ENCODE measurements at places on chromosomes 11 and 22.

- DNase-seq, result no peak
Observed at GRCh38 chr11:110123003-110123402, 29.8 kb downstream of the ZC3H12C start.

DNA sequence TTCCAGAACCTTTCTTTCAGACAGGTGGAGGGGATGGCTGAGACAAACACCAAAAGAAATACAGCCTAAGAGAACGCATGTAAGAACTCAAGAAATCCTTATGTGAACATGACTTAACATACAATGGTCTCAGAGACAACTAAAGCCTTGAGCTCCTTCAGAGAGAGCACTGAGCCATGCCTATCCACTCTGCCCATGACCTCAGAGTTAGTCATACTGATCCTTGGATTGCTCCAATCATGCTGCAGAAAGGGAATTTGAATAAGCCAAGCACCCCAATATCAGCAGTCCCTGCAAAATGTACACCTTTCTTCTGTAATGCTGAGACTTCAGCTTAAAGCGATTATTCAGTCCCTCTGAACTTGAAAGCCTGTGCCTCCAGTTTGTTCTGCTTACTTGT, 43.2 kb upstream of the CHKA start:
- no peak for DNase-seq

DNA sequence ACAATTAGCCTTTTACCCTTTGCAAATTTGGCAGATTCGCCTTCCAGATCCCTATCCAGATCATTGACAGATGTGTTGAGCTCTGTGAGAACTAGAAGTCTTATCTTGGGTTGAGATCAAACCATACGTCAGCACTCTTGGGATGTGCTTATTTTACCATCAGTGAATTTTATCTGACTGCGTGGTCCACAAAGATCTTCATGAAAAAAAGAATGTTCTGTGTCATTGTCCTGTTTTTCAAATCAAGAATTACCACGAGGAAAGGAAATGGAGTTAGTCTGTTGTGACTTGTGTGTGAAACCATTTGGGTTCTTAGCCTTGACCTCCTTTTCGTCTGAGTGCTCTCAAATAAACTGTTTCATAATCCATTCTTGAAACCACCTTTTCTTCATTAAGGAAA, 86.2 kb upstream of the SORL1-AS1 start:
- DNase-seq, result no peak

DNA sequence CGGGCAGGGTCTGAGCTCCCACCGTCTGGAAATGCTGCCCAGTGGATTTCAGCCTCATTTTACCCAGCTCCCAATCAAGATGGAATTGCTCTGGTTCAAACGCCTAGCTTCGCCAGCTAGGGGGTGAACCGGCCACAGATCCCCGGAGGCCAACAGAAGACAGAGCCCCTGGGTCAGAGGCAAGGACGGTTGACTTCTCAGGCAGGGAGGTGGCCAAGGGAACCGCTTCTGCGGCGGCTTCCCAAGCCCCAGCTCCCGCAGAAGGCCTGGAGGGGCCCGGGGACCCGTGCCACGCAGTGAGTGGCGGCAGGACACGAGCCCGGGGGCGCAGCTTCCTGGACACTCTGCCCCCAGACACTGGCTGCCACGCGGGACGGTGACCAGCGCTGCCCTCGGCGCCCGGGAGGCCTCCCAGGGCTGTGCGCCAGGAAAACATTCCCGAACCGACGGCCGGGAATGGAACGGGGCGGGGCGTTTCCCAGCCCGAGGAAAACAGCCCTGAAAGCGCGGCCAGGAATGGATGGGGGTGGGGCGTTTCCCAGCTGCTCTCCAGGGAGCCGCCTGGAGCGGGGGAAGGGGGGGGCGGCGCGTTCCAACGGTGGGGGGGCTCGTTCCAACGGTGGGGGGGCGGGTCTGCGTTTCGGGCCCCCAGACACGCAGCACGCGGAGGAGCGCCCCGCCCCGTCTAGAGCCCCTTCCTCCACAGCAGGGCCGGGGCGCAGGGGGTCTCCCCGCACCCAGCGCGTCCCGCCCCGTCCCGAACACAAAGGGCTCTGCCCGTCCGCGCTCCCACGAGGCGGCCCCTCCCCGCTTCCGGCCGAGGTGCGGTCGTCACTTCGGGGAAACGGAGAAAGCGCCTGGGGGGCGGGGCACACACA, 13.5 kb upstream of the B4GALNT4 start:
- peak; percentile 97 for DNase-seq

- DNase-seq, result no peak
Observed at GRCh38 chr11:15106201-15106965, 8.3 kb upstream of the INSC start.

GRCh38 chr22:25636323-25636722, 71.8 kb downstream of the GRK3 start:
- no peak for DNase-seq

- peak; percentile 84 for DNase-seq
Observed at GRCh38 chr22:45413368-45414211, at the start of the genes RIBC2 and SMC1B. Gene RIBC2 (plus strand): TSS chr22:45413693. CDS start chr22:45413887, 194 bp downstream. Gene SMC1B (minus strand): TSS chr22:45413599. CDS start chr22:45413567, 32 bp downstream.

- DNase-seq, result no peak
Observed at GRCh38 chr22:24059121-24059520, 48.0 kb downstream of the CABIN1 start.

DNA sequence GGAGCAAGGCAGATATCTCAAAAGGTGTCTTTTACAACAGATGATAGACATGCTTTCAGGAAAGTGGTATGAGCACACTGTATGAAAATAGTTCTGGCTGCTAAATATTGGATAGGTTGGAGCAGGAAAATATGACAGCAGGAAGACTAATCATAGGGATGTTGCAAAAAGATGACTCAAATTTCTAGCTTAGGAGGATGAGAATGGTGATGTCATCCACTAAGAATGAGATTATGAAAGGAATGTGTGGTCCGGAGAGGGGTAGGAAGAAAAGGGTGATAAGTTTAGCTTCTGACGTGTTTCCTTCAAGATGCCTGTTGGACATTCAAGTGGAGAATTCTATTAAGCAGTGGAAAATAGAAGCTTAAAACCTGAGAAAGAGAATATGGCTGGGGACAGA, 46.4 kb downstream of the RCN1 start:
- DNase-seq, result no peak

DNA sequence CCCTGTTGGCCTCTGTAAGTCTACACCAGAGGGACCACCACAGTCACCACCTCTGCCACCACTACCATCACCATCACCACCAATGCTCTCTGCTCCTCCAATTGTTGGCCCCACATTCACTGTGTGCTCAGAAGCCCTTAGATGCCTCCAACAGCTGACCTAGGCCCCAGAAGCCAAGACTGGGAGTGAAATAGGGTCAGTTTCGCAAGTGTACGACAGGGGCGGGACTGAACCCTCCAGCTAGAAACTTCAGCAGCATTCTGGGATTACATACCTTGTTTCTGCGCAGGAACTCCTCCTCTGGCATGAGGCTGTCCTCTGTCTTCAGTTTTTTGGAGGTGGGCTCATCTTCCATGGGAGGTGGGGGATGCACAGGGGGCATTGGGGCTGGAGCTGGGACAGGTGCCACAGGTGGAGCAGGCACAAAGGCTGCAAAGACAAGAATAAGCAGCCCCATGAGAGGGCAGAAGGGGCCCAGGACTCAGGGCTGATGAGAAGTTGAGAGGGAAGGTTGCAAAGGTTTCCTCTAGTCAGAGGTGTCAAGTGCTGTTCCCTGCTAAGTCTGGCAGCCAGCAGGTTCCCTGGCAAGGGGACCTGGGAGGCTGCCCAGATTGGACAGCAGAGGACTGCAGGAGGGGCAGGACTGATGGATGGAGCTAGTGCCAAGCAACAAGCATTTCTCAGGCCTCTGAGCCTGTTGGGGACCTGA, 10.2 kb upstream of the TBC1D10A start:
- DNase-seq, result no peak

DNA sequence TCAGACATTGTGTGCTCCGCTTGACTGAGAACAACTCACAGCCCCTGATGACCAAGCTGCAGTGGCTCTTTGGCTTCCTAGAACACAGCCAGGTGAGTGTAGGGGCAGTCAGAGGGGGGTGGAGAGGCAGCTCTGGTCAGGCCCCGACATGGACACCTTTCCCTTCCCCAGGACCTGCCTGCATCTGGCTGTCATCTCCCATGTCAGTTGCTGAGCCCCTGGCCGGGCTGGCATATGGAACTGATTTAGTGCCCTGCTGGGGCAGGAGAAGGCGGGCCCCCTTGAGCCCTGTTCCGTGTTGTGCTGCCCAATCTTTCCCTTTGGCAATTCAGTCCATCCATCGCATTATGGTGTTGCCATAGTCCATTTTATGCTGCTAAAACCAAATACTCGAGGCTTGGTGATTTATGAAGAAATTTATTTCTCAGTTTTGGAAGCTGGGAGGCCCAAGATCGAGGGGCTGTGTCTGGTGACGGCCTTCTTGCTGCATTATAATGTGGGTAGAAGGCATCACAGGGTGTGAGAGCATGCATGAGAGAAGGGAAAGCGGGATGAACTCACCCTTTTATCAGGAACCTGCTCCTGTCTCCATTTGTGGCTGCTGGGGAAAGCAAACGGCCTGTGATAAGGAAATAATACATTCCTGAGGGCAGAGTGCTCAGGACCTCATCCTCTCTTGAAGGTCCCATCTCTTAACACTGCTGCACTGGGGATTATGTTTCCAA, 19.0 kb downstream of the USP35 start:
- DNase-seq, result no peak

GRCh38 chr22:17920992-17921650, 103.2 kb downstream of the MICAL3 start:
- DNase-seq, result no peak

GRCh38 chr11:78066471-78066870, 2.8 kb downstream of the THRSP start:
- no peak for DNase-seq

DNA sequence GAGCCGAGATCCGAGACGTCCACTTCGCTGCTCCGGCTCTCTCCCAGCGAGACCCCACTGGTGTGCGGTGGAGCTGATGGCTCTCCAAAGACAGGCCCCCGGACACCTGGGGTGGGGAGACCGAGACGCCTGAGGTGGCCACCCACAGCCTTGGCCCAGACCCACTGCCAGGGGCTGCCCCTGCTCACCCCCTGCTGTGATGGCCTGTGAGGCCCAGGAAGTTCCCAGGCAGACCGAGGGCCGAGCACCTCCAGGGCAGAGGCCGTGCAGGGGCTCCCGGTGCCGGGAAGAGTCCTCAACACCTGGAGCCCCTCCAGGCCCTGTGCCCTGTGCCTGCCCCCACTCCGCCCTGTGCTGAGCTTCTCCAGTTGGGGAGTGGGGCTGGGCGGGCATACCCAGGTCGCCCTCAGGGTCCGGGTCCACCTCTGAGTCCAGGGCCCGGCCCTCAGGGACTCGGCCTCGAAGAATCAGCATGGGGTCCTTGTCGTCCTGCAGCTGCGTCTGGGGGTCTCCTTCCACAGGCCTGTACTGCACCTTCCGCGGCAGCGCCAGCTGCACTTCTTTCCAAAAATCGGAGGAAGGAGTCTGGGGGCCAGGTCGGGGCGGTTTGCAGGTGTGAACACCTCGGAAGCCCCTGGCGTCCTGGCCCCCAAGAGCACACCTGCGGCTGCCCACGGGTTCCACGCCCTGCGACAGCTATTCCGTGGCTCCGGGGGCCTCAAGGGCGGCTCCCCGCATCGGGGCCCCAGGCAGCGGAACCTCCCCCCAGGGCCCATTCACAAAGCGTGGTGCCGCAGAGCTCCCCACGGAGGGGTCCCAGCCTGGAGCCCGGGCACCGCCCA, 8.6 kb downstream of the SIGIRR start:
- peak; percentile 69 for DNase-seq

DNA sequence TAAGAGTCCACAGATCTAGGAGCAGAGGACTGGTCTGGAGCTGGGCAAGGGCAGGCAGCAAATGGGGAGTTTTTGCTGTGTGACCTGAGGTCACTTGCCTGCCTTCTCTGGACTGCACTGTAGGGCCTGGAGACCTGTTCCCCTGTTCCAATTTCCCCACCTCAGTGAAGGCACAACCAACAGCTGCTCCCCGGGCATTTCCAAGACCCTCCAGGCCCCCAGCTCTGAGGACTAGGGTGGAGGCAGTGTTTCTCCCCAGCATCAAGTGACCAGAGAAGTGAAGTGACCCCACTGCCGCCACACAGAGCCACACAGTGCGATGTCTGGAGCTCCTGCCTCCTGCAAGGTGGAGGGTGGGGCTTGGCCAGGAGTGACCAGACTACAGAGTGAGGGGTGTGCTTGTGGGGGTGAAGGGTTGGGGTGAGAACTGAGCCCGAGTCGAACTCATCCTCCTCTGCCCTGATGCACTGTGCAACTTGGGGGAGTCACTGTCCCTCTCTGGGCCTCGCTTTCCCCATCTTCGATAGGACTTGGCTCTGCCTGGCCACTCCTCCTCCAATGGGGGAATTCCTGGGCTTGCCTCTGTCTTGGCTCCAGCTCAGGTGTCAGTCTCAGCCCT, 21.6 kb downstream of the P2RY2 start:
- DNase-seq, result no peak

DNA sequence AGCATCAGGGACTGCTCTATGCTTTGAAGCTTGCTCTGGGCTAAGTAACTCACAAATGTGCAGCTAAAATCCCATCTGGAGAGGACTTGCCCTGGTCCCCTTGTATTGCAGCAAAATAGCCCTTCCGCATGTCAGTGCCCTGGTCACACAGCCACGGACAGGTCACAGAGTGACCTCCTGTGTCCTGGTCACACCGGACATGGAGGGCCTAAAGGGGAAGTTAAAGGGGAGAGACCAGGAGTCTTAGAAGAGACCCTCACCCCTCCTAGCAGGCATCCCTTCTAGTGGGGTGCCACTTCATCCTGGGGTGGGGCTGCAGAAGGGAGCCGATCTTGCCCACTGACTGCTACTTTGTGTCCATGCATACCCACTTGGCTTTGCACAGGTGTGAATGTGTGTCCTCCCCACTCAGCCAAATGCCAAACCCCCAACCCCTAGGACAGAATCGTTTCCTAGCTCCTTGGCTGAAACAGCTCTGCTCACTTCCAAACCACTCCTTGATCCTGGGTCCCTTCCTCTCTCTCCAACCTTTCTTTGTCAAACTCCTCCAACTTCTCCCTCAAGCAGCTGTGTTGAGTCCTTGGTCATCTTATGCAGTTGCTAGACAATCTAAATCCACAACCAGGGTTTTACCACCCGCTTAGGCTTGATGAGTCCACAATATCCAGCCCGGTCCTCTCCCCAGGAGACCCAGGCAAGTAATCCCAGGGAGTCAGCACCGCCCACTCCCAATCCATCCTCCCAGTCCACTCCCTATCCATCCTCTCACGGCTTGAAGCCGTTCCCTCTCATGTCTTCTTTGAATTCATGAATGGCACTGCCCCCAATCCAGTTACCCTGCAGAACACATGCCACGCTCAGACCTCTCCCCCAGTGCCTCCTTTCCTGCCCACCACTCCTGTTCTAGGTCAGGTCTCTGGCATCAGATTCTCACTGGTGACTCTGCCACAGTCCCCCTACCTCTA, 3.3 kb upstream of the FXYD6 start:
- no peak for DNase-seq

DNA sequence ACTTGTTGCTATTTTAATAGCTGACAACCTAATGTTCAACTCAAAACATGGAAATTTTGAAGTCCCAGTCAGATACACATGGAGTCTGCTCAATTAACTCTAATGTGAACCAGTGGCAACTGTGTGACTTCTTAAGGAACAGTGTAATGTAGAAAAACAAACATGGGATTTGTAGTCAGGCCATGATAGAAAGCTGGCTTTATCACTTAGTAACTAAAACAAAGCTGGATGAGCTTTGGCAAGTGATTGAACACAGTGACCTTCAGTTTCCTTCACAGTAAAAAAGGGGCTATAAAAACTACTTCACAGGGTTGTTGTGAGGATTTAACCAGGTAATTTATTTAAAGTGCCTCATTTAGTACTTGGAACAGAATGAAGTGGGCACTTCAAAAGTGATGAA, 62.6 kb downstream of the PRCP start:
- no peak for DNase-seq

Measured in Right ventricle myocardium inferior (tissue), 1 donor.